ENCODE measurements at places on chromosomes 11 and 22. TPM values are rescaled to one million over a fixed set of nuclear protein-coding genes. Genes with fewer than 3 reads are reported as not detected.

TP53I11 gene
- 78.2 TPM for total RNA-seq

- no peak for DNase-seq
Observed at GRCh38 chr22:46229701-46230100, 20.4 kb downstream of the CDPF1 start.

CREB3L1 gene
- 0.78 TPM for total RNA-seq

- DNase-seq, result no peak
Observed at GRCh38 chr11:93517041-93517440, 26.1 kb downstream of the SMCO4 start.

GRCh38 chr11:111793863-111794262 lies 27.7 kb upstream of the PPP2R1B start:
- DNase-seq, result no peak

ISX gene
- not detected for total RNA-seq

GRCh38 chr22:19597399-19597735 lies 73.2 kb upstream of the CLDN5 start:
- peak; percentile 30 for DNase-seq

MRTFA gene
- 44.1 TPM for total RNA-seq

GRCh38 chr22:47779474-47779873 lies 1017.0 kb downstream of the TBC1D22A start:
- no peak for DNase-seq

JHY gene
- 3.9 TPM for total RNA-seq

DNA sequence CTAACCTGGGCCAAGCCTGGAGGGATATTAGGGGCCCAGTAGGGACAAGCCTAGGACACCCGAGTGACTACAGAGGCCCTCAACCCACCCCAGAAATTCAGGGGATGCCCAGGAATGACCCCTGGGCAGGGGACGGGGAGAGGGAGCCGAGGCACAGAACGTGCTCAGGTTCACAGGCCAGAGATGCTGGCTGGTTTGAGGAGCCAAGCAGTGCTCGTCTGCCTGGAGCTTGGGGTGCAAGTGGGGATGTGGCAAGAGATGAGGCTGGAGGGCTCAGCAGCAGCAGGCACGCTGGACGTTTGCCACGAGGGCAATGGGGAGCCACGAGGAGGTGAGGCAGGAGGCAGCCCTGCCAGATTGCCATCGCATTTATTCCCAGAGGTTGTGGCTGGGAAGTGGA lies 34.0 kb upstream of the EMID1 start:
- DNase-seq, result no peak

TRIM34 gene
- total RNA-seq, result 6.7 TPM

GRCh38 chr11:86699040-86699791 lies 26.8 kb upstream of the ME3 start:
- no peak for DNase-seq

DNA sequence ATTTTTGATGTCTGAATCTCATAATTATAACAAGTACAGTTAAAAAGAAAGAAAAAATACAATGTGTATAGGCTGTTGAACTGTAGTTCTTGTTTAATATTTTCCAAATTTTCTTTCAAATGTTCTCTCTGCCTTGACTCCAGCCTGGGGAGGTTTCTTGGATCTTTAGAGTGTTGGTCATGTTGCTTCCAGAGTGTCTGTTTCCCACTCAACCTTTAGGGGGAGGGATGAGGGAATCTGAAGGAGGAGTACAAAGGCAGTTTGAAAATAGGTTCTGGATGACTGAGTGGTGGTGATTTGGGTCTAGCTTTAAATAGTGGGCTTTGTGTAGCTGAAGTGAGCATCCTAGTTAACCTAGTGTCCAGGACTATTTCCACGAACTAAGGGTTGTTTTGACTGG lies 2.0 kb downstream of the CTNND1 start:
- DNase-seq, result peak; percentile 75

DNA sequence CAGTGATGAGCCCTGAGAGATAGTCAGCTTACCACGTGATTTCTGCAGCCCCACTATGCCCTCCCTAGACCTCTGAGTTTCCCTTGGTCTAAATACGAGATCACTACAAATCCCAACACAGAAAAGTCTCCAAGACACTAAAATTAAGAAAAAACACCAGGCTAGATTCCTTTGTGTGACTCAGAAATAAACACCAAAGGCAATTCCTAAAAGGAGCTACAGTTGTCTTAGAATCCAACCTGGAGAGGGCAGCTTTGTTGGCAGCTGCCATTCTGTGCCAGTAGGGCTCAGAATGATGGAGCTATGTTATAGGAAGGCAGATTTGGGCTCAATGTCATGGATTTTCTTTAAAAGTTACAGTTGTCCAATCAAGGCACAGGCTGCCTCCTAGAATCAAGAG lies 37.1 kb upstream of the HMGXB4 start:
- no peak for DNase-seq

OSM gene
- total RNA-seq, result not detected

- DNase-seq, result peak; percentile 70
Observed at GRCh38 chr22:40855979-40856512, 393 bp downstream of the ST13 start.

Data from endothelial cell of umbilical vein (primary cell).